ENCODE measurements at places on chromosomes 13 and 19.

GRCh38 chr13:93996481-93996880, 483.0 kb downstream of the DCT start:
- DNase-seq = no peak

- no peak for DNase-seq
Measured at GRCh38 chr13:112721198-112722104, 31.6 kb downstream of the ATP11A start.

DNA sequence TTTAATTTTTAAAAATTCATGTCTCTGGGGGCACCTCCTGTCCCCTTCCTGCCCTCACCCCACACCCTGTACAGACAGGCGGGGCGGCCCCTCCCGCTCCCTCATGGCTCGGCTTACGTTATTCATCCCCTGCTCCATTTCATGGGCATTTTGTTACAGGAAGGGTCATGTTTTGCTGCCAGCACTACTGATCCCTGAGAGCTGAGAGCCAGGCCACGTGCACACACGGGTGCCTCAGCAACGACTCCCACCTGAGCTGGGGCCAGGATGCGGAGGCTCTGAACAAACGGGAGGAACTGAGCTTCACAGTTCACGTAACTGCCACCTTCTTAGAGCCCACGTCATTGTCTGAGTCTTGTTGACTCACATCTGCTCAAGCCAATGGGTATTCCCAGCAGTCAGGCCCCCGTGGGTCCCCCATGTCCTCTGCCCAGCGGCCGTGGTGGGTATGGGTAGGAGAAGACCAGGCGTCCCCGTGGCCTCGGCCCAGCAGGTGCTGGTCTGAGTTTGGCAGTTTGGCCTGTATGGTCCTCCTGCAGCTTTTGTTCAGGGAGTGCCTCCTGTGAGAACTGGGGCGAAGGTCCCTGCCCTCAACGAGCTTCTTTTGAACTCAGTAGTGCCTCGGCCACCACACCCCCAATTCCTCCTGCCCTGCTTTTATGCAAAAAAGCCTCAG, 16.4 kb upstream of the TMEM255B start:
- no peak for DNase-seq

DNA sequence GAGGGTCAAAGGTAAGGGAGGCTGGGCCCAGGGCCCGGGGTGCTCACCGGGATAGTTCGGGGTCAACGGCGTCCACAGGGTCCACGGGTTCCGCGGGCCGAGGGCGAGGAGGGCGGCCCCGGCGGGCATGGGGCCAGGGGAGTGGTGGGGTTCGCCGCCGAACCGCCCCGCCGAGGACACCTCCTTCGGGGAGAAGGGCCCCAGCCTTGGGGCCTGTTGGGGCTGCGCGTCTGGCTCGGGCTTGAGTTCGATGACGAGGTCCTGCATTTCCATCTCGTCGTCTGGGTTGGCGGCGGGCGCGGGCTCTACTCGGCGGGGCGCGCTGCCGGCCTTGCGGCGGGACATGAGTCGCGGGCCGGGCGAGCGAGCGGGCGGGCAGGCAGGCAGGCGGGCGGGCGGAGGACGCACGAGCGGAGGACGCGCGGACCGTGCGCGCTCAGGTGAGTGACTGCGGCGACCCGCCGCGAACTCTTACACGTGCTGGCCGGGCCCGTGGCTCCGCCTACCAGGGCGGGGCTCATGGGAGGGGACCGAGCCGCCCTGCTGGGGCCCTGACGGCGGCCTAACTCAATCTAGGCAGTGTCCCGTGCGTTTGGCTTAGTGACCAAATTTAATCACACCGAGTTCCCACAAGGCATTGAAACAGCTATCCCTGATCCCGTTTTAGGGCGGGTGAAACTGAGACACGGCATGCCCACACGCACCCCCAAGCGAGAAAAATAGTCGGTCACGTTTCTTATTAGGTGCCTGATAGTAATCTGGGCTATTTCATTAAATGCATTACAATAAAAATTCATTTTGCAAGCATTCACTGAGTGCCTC, at the start of gene ZNF296:
Gene ZNF296, minus strand, starts transcription at position 450 of the 822 bp plus-strand sequence. Its CDS starts 105 bp downstream, at position 345.
- DNase-seq = peak; percentile 37

DNA sequence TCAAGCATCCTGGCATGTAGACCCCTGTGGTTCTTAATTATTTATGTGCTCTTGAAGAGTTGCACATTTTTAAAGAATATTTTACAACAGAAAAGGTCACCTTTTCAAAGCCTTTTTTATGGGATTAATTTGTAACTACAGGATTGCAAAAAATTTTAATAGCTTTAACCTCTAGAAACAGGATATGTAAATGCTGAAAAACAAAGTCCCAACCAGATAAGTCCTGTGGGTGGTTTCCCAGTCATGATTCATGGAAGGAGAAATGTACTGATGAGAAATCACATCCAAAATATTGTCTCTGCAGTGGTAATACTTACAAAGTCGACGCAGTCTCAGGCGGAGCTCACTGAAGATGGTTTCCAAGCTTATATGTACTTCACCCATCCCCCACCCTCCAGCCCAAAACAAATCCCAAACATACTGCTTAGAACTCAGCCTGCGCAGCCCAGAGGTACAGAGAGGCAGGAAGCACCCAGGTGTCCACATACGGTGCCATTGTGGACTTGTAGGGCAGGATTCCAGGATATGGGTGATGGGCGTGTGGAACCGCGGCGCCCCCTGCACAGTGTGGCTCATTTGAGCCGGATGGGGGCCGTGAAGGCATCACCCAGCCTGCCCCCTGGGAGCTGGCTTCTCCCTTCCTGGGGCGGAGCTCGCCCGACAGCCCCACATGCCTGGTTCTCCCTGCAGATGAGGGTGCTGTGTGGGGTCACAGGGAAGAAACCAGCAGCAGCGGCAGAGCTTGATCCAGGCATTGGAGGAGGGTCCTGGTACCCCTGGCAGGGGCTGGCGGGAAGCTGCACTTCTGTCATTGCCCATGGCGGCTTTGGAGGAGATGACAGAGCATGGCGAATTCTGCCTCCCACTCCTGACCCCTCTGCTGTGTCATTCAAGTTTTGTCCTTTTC, 101.2 kb downstream of the ATP11A start:
- no peak for DNase-seq

DNA sequence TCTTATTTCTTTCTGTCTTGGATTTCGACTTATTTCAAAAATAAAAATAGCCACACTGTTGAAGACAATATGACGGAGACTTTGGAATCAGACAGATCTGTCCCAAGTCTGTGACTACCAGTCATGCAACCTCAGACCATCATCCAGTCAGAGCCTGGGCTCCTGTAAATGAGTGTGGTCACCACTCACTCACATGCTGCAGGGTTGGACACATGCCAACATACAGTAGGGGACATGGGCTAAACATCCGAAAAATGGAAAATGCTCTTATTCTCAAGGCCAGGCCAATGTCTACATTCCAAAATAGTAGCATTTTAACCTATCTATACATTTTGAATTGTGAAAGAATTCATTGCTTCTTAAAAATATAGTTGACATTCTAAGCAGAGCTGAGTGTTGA, 75.5 kb upstream of the EDNRB start:
- no peak for DNase-seq

GRCh38 chr19:30227661-30228112, 144.5 kb upstream of the ZNF536 start:
- peak; percentile 80 for DNase-seq

GRCh38 chr13:44135566-44135965, 238.1 kb upstream of the SERP2 start:
- DNase-seq = no peak

DNA sequence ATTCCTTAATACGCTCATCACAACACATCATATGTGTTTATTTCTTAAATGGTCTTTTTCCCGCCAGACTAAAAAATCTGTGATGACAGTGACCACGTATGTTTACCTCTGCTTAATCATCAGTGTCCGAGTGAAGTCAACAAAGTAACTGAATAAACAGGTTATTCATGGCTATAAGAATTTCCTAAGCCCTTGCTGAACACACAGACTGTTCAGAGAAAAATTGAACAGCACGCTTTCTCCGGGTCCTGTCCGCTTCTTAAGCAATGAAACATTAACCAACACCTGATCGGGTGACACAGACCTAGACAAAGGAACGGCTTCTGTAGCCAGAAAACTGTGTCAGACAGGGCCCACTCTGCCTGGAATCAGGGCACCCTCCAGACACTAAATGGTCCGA, 14.3 kb downstream of the SAFB2 start:
- no peak for DNase-seq

DNA sequence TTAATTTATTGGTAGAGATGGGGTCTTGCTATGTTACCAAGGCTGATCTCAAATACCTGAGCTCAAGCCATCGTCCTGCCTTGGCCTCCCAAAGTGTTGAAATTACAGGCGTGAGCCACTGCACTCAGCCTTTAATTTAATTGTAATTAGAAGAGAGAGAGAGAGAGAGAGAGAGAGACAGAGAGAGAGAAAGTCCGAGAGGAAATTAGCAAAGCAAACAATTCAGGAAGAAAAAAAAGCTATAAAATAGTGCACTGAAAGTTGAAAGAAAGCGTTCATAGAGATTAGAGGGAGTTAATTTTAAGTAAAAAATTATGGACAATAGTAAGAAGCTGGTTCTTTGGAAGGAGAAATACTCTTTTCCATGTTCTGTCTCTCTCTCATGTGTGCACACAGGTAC, 7.0 kb downstream of the GPR32 start:
- no peak for DNase-seq

DNA sequence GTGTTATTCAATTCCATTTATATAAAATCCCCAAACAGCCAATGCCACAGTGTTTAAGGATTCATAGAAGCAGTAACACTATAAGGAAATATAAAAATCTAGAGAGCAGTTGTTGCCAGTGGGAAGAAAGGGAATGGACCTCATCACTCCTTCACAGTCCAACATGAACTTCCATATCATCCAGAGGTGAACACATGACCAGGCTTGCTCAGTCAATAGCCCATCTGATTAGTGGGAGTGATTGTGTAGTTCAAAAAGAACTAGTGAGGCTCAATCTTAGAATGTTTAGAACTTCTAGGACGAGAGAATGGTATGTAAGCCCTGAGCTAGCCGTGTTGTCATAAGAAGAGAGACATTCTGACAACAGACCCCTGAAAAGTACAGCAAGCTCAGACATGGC, 314.1 kb downstream of the LIG4 start:
- no peak for DNase-seq

GRCh38 chr13:71602344-71602743, 264.7 kb downstream of the DACH1 start:
- DNase-seq = no peak

DNA sequence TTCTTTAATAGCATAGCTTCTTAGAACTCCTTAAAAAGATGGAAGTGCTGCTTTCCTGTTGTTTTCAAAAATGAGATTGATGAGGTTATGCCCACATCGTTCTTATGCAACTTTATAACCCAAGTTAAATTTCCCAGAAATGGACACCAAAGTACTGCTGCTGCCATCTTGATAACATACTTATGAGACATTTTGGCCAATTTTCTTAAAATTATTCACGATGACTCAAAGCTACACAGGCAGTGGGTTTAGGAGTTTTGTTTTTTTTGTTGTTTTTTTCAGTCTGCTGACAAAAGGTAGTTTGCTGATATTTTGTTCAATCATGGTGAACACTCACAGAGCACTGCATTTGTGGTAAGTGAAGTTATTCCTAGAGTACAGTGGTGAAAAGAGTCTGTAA, 54.9 kb upstream of the RFC3 start:
- no peak for DNase-seq

DNA sequence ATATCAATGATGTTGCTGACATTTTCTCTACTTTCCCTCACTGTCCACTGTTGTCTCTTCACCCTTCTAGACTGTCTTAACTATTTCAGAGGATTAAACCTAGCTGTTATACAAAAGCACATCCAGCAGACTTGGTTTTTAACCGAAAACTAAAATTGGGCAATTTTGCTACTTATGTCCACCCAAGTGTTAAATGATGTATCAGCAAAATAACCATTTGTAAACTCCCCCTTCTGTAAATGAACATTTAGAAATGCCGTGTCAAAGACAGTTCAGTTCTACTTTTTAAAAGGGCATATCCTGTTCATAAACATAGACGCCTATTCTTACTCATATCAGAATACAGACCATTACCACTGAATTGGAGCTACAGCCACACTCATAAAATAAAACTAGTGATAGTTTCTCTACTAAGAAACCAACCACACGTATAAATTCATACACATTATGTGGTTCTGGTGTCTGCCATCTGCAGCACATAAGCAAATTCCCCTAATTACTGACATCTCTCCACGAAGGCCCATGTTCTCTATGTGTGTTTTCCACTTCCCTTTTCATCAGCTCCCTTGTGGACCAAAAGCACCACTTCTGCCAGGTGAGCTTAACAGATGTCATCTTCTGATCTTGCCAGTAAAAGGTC, 1091.8 kb downstream of the PCDH9 start:
- DNase-seq = no peak

- no peak for DNase-seq
Measured at GRCh38 chr19:41193430-41194156, 574 bp downstream of the CYP2S1 start.

DNA sequence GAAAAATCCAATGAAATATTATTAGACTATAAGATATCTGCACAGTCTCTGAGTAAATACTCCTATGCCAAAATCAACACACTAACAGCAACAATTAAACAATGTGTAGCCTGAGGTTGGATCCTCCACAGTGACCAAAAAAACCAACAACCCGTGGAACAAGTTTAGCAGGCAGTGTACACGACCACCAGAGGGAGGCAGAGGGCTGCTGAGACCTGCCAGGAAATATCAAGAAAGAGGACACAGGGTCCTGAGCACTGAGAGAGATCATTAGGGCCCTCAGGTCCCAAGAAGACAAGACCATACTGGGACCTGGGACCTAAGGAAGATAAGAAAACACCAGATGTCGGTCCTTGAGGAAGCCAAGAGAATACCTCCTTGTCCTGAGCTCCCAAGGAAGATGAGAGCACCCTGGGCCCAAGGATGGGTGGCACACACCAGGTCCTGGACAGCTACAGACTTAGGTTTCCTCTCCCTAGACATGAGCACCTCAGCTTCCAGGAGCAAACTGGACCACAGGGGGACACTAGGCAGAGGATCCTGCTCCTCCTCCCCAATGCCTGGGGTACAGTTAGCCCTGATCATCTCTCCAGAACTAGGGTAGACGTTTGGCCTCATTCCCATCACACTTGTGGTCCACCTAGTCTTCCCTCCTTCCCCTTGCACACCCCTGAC, 822 bp upstream of the ZNF274 start:
- DNase-seq = peak; percentile 20
